ENCODE measurements at places on chromosomes 3 and 15. TPM values are rescaled to one million over a fixed set of nuclear protein-coding genes. Genes with fewer than 3 reads are reported as not detected.

- no peaks in the 10 kb centered on the region for H3K27me3 ChIP-seq
- H3K4me3 ChIP-seq: no peak overlapping the region
- no peaks in the 10 kb centered on the region for H3K4me1 ChIP-seq
- H3K27ac ChIP-seq: no peak overlapping the region
Observed at GRCh38 chr15:57972864-57973263, 92.6 kb downstream of the ALDH1A2 start.

Gene SENP8
- total RNA-seq: 4.9 TPM

DNA sequence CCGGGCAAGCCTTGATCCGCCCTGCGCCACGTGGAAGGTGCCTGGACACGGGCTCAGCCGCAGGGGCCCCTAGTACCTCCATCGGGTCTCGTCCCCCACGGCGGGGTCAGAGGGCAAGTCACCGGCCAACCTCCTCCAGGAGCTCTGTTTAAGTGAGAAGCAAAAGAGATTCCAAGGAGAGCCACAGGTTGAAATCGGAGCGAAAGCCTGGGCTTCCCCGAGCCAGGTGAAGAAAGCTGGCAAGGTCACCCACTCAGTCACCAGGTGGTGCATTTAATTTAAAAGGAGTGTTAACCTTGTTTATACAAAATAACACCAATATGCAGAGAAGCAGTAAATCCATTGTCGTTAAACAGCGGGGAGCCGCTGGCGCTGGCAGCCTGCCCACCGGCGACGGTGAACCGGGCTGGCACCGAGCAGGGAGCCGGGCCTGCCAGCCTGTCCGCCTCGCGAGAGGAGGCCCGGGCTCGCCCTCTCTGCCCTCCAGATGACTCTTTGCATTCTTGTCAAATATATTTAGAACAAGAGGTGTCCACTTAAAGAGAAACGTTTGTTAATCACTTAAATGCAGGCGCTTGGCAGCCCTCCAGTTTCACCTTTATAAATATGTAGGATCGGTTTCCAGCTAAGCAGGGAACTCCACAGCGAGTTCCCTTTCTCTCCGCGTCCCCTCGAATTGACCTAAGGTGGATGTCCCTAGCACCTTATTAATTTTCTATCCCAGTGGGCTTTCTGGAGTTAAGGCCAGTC is 277.3 kb upstream of the NR2F2 start:
- H3K36me3 ChIP-seq: no peaks in the 10 kb centered on the region
- H3K27ac ChIP-seq: no peak overlapping the region
- H3K27me3 ChIP-seq: peaks cover 43% of the 10 kb centered on the region
- H3K4me3 ChIP-seq: peak overlapping the region; percentile 56
- DNase-seq: peak; percentile 52

DNA sequence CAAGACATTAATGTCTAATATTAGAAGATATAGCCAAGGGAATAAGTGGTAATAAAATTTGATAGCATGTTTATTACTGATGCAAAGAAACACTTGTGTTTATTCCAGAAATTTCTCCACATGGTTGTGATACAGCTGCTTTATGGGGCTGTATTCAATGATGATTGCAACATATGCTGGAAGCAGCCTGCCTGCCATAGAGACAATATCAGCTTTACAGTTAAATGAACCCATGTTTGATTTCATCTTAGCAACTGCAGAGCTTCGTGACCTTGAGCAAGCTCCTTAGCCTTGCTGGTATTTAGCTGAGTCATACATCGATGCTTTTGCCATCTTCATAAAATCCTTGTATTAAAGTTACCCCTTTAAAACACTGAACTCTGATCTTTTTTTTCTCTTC is 168.1 kb upstream of the STAC start:
- no peaks in the 10 kb centered on the region for H3K4me1 ChIP-seq
- H3K4me3 ChIP-seq: no peak overlapping the region

Gene ZNF774
- total RNA-seq: 2.5 TPM

- H3K4me1 ChIP-seq: no peaks in the 10 kb centered on the region
- DNase-seq: no peak
- H3K27ac ChIP-seq: no peak overlapping the region
- no peaks in the 10 kb centered on the region for H3K27me3 ChIP-seq
Observed at GRCh38 chr15:74383695-74384565, 16.5 kb upstream of the CYP11A1 start.

GRCh38 chr3:107562969-107563529 is 40.3 kb downstream of the BBX start:
- no peak overlapping the region for H3K27ac ChIP-seq
- no peak for DNase-seq
- no peak overlapping the region for H3K4me3 ChIP-seq
- H3K36me3 ChIP-seq: no peaks in the 10 kb centered on the region
- H3K4me1 ChIP-seq: no peaks in the 10 kb centered on the region
- H3K27me3 ChIP-seq: no peaks in the 10 kb centered on the region

Data from H9 (cell line).